Upper lobe of left lung (tissue), 6 donors: ENCODE measurements at places on chromosomes 5 and 9.

DNA sequence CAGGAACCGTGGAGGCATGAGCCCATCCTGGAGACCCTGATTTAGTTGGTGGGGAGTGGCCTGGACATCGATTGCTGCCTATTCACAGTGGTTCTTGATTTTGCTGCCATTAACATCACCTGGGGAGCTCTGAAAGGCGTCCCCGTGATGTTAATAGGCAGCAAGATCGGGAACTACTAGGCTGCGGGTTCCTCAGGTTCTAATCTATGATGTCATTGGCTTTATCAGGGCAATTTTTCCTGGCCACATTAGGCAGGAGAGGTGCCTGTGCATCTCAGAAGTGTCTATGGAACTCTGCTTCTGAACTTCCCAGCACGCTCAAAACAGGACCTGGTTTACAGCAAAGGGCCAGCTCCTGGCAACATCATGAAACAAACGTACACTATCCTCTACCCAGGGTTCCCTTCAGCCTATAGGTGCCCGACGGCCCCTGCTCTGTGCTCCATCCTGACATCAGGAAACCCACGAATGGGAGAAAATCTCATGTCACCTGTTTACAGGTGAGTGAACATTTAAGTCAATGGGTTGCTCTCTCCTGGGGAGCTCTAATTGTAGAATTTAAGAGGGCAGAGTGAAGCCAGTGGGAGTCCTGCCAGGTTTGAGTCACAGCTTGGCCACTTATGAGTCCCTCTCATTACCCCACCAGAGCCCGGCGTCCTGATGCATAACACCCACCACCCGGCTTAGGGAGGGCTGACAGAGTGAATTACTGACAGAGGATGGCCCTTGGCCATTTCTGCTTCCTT is 49.4 kb downstream of the ROPN1L start:
- no peak for DNase-seq
- H3K27me3 ChIP-seq, result no peaks in the 10 kb centered on the region
- no peak overlapping the region for H3K27ac ChIP-seq
- peaks cover 28% of the 10 kb centered on the region for H3K4me1 ChIP-seq

- H3K36me3 ChIP-seq, result no peaks in the 10 kb centered on the region
- no peak overlapping the region for H3K4me3 ChIP-seq
- H3K4me1 ChIP-seq, result peaks cover 3% of the 10 kb centered on the region
- no peaks in the 10 kb centered on the region for H3K27me3 ChIP-seq
- H3K27ac ChIP-seq, result no peak overlapping the region
These were observed 15.0 kb upstream of the SHB start for GRCh38 chr9:38083858-38084555.

- DNase-seq, result peak; percentile 57
- no peak overlapping the region for H3K27ac ChIP-seq
- H3K27me3 ChIP-seq, result no peaks in the 10 kb centered on the region
- no peak overlapping the region for H3K4me3 ChIP-seq
These were observed 35.6 kb downstream of the TNFSF8 start for GRCh38 chr9:114894609-114895433.

DNA sequence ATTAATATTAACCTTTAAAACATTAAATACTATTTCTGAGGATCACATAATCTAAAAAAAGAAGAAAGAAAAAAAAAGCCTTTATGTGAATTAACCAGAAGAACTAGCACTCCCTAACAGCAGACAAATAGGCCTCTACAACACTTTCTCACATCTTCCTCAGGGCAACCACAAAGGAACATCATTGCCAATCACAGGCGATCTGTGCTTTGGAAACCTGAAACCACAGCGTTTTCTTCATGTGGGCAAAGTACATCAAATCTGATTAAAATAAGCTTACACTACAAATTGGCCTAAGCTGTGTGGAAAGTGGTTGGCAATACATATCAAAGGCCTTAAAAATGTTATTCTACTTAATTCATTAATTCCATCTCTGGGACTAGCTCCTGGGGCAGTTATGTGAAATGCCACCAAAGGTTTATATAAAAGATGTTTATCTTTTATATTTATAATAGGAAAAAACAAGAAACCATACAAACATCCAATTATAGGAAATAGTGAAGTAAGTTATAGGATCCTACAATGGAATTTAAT is 184.8 kb upstream of the TBCA start:
- H3K27me3 ChIP-seq, result peaks cover 7% of the 10 kb centered on the region
- peaks cover 9% of the 10 kb centered on the region for H3K4me1 ChIP-seq
- no peaks in the 10 kb centered on the region for H3K36me3 ChIP-seq
- H3K27ac ChIP-seq, result no peak overlapping the region

DNA sequence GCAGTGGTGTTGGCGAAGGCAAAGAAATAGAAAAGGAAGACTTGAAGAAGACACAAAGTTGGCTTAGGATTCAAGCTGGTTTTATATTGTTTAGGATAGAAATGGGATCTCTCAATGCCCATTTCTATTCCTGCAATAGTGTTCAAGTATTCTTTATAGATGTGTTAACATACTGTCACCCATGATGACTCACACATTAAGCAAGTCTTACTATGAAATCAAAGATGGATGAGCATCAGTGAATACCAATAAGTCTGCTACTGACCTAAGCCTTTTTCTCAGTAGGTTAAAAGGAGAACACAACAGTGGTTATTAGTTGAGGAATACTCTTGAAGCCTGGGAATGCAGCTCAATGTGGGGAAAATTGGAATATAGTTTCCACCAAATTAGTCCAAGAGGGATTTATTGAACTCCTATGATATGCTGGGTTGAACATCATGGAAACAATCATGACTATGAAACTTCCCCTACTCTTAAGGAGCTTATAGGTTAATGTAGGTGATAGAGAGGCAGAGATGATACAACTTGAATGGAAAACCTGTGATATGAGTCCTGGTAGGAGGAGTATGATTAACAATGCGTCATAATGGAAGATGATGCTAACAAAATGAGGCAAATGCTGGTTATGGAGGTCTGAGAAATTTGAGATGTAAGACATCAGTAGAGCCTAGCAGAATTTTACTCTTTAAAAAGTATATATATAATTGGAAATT is 417.1 kb upstream of the DAP start:
- H3K27me3 ChIP-seq, result no peaks in the 10 kb centered on the region
- H3K27ac ChIP-seq, result no peak overlapping the region
- no peak for DNase-seq

DNA sequence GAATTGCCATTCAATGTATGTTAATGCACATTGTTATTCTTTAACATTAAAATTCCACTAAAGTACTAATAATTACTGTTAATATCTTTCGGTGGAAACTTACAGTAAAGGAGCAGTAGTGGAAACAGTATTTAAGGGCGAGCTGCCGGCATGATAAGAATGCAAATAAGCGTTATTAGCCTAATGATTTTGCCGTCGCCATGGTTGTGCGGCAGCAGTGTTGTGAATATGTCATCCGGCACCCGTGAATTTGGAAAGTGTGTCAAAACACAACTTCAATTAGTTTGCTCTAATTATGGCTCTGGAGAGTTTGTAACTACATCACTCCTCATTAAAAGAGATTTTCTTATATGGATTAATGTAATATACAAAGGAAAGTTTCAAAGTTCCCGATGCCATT is 81.4 kb downstream of the MVB12B start:
- no peaks in the 10 kb centered on the region for H3K27me3 ChIP-seq
- no peak overlapping the region for H3K4me3 ChIP-seq
- H3K27ac ChIP-seq, result no peak overlapping the region
- DNase-seq, result no peak
- H3K4me1 ChIP-seq, result no peaks in the 10 kb centered on the region

- no peak for DNase-seq
- H3K4me1 ChIP-seq, result peaks cover 35% of the 10 kb centered on the region
- H3K4me3 ChIP-seq, result peak within 1 kb of the TSS; percentile 55
- no peaks in the 10 kb centered on the region for H3K27me3 ChIP-seq
- no peaks in the 10 kb centered on the region for H3K36me3 ChIP-seq
- H3K27ac ChIP-seq, result peak within 1 kb of the TSS; percentile 86
These were observed at the start of gene ERAP2 for GRCh38 chr5:96876292-96876850. Gene ERAP2, plus strand, starts transcription at chr5:96876500. Its CDS starts 3,186 bp downstream, at chr5:96879686.

DNA sequence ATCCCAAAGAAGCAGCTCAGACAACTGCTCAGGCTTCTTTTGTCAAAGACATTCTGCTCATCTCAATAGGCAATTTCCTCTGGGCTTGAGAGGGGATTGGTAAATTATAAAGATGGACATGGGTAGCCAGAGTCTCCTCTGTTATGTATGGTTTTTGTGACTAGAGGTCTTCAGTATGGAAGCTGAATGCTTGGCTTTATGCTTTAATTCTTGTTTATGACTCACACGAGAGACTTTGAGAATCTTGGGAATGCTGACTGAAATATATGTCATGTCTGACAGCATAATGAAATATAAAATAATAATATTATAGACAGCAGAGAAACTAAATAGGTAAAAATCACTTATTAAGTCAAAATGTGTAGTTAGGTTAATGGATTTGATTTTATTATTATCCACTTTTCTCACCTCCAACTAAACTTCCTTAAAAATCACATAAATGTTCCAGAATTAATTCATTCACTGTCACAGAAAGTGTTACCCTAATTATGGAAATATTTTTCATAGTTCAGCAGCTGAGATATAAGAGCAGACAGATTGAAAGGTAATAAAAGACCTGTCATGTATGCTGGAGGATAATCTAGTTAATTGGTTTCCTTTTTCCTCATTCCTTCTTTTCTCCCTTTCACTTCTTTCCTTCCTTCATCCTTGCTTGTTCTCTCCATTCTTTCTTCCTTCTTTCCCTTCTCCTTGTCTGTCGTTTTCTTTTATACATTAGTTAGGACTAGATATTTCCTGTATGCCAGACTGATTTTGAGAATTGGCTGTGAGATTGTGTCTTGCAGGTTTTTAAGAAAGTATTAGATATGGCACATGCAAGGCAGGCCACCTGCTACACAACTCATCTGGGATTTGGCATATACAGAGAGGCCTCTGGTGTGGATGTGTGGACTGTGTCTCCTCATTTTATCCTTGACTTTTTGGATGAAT is 1866.1 kb upstream of the NUDT12 start:
- DNase-seq, result no peak
- H3K4me3 ChIP-seq, result no peak overlapping the region
- no peaks in the 10 kb centered on the region for H3K27me3 ChIP-seq
- H3K36me3 ChIP-seq, result no peaks in the 10 kb centered on the region
- H3K27ac ChIP-seq, result no peak overlapping the region
- H3K4me1 ChIP-seq, result no peaks in the 10 kb centered on the region

GRCh38 chr5:119300311-119300670 is 55.5 kb upstream of the TNFAIP8 start:
- H3K27me3 ChIP-seq, result no peaks in the 10 kb centered on the region
- H3K4me3 ChIP-seq, result no peak overlapping the region
- H3K4me1 ChIP-seq, result peaks cover 21% of the 10 kb centered on the region

- H3K27me3 ChIP-seq, result no peaks in the 10 kb centered on the region
- peak overlapping the region; percentile 70 for H3K27ac ChIP-seq
- DNase-seq, result no peak
- peak overlapping the region; percentile 27 for H3K4me3 ChIP-seq
These were observed 26.8 kb downstream of the IRF1 start for GRCh38 chr5:132463811-132464155.

DNA sequence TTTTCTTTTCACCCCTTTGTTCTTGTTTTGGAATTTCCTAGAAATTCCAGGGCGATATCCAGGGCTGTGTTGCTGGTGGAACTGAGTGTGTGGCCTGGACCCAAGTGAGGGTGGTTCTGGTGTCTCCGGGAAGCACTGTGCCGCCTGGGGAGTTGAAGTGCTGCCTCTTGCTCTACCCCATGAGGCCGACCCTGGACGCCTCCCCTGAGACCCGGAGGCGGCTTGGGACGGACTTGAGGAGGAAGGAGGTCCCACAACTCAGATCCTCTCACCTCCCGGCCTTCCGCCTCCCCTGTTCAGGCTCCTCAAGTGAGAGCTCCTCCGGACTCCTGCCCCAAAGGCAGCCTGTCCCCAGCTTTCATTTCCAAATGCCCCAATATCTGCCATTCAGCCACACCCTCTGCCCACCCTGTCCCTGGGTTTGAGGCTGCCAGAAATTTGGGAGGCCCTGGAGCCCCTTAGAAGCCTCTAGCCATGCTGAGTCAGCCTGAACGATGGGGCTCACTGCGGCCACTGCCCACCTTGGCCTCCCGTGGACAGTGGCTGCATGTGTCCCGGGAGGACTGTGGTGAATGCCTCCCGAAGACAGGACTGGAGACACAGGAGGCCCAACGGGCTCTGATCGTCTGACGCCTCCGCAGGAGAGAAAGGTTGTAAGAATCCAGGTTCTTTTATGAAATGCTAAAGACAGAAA is 42.6 kb upstream of the SLC6A19 start:
- DNase-seq, result no peak
- H3K27ac ChIP-seq, result no peak overlapping the region
- no peak overlapping the region for H3K4me3 ChIP-seq
- H3K4me1 ChIP-seq, result peaks cover 19% of the 10 kb centered on the region
- H3K27me3 ChIP-seq, result peaks cover 18% of the 10 kb centered on the region

DNA sequence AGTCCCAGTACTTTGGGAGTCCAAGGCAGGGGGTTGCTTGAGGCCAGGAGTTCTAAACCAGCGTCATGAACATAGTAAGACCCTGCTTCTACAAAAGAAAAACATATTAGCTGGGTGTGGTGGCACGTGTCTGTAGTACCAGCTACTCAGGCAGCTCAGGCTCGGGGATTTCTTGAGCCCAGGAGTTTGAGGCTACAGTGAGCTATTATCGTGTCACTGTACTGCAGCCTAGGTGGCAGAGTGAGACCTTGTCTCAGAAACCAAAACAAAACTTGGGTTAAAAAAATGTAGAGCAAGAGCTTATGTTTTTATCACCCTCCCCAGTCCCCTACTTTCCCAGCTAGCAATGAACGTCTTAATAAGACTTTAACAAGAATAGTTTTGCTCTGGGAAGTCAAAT is 46.7 kb downstream of the UHRF2 start:
- H3K36me3 ChIP-seq, result no peaks in the 10 kb centered on the region
- H3K27me3 ChIP-seq, result no peaks in the 10 kb centered on the region
- no peak overlapping the region for H3K27ac ChIP-seq
- no peak overlapping the region for H3K4me3 ChIP-seq
- H3K4me1 ChIP-seq, result no peaks in the 10 kb centered on the region
- no peak for DNase-seq

- no peak overlapping the region for H3K4me3 ChIP-seq
- H3K27ac ChIP-seq, result no peak overlapping the region
- no peak for DNase-seq
- peaks cover 8% of the 10 kb centered on the region for H3K4me1 ChIP-seq
These were observed 117.4 kb downstream of the WNK2 start for GRCh38 chr9:93301291-93301811.

- H3K4me1 ChIP-seq, result no peaks in the 10 kb centered on the region
- H3K27me3 ChIP-seq, result no peaks in the 10 kb centered on the region
- H3K27ac ChIP-seq, result no peak overlapping the region
- no peak for DNase-seq
- no peak overlapping the region for H3K4me3 ChIP-seq
These were observed 270.2 kb downstream of the FSTL4 start for GRCh38 chr5:133341915-133342710.
